Upper lobe of left lung (tissue), 6 donors: ENCODE measurements at places on chromosomes 12 and 14. TPM values are rescaled to one million over a fixed set of nuclear protein-coding genes. Genes with fewer than 3 reads are reported as not detected.

The RNU7-1 gene
- total RNA-seq: not detected

The FSCB gene
- not detected for total RNA-seq

The TMCC3 gene
- total RNA-seq: 14.7 TPM

The VRTN gene
- 0.10 TPM for total RNA-seq

The KIF5A gene
- 0.39 TPM for total RNA-seq

The CD163L1 gene
- total RNA-seq: 21.0 TPM

The SOX5 gene
- total RNA-seq: 9.6 TPM

The NINJ2 gene
- total RNA-seq: 73.3 TPM
